ENCODE measurements at places on chromosomes 6 and 20.

GRCh38 chr6:69580706-69581105, 216.1 kb downstream of the LMBRD1 start:
- ATAC-seq, result no peak

- ATAC-seq, result peak; percentile 78
Measured at GRCh38 chr6:28218312-28219248, 6.5 kb upstream of the ZSCAN9 start.

GRCh38 chr6:105077596-105078385, 102.0 kb downstream of the POPDC3 start:
- peak; percentile 65 for ATAC-seq

DNA sequence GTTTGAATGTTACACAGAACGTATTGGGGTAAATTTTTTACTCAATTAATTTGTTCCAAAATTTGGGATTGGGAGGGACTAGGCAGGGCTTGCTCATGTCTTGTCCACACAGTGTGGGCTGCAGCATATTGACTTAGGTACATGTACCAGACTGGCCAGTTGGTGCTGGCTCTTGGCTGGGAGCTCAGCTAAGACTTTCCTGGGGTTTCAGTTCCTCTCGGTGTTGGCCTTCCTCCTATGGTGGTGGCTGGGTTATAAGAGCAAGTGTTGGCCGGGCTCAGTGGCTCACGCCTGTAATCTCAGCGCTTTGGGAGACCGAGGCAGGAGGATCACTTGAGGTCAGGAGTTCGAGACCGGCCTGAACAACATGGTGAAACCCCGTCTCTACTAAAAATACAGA, 4.9 kb downstream of the CENPQ start:
- ATAC-seq, result no peak

- no peak for ATAC-seq
Measured at GRCh38 chr20:44990425-44990824, 24.1 kb downstream of the STK4 start.

DNA sequence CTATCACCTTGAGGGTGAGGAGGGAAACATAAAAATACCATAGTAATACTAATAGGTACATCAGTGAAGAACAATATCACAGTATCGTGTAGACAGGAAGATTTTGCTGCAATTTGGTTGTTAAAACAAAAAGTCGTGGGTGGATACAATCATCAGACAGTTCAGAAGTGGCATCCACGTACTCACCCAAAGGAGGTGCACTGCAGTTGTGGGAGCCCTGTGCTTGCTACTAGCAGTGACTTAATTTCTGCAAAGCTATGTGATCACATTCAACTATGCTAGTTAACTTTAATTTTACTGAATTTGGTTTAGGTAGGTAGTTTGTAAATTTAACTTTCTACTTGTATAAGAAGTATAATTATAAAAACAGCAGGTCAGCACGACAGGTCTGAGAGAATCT, 188.2 kb upstream of the SGK1 start:
- no peak for ATAC-seq

DNA sequence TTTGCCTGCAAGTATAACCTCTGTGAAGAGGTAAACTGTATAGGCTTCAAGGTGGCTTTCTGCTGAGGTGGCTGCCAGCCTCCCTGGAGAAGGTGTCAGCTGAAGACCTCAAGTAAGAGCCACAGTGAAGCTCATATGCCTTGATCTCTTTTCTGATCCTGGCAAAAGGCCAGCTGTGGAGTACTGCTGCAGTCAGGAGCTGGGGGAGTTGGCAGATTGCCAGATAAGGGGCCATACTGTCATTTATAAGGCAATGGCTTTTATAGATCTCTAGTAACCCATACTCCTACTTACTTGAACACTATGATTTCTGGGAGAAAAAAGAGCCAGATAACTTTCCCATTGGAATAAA, 8.8 kb upstream of the CEP85L start:
- ATAC-seq, result no peak

- ATAC-seq, result no peak
Measured at GRCh38 chr6:125255201-125255600, 46.6 kb downstream of the HDDC2 start.

- peak; percentile 50 for ATAC-seq
Measured at GRCh38 chr6:164749221-164750064, 560.0 kb downstream of the C6orf118 start.

Measured in motor neuron (in vitro differentiated cells).